Occipital lobe (tissue), 3 donors: ENCODE measurements at places on chromosomes 3 and 15.
A peak's percentile ranks its signal among the peaks of the same experiment; 100 is the strongest.

DNA sequence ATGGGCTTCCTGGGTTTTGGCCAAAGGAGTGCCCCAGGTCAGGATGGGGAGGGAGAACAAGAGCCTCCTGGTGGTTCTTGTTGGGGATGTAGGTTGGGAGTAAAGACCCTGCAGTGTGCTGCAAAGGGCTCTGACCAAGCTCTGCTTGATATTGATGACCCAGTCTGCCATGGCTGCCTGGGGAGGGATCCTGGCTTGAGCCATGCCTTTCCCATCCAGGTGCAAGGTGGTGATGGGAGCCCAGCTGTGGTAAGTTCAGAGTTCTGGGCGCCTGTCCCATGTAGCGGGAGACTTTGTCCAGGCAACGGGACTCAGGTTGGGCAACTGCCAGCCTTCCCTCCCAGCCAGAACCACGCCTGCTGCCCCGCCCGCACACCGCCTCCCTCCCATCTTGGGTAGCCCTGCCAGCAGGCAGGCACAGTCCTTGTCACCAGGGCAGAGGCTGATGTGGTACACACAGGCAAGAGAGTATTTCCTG is 2.6 kb downstream of the GNAI2 start:
- peak; percentile 68 for DNase-seq

DNA sequence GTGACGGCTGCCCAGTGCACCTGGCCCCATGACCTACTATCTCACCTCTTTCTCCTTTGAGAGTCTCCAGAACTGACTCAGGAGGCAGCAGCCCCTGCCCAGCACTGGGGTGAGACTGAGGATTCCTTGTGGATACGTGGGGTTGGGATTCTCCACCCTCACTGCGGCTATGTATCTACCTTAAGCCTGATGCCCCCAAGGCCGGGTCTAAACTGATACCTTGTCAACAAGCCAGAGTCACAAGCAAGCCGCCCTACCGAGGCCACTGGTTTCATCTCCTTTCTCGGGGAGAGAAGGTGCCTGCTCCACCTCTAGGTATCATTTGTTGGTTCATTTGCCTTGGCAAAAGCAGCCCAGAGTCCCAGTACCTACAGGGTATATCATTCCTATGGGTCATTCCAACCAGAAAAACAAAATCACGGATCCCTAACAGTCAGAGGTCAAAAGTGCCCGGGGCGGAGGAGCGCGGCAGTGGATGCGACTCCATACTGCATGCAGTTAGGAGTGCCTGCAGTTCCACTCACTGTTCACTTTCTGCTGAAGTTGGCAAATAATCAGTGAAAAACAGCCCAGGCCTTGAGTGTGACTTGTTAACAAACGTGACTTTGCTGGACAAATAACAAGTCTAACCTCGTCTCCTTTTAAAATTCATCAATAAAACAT is 47.5 kb downstream of the ABTB1 start:
- no peak for DNase-seq

DNA sequence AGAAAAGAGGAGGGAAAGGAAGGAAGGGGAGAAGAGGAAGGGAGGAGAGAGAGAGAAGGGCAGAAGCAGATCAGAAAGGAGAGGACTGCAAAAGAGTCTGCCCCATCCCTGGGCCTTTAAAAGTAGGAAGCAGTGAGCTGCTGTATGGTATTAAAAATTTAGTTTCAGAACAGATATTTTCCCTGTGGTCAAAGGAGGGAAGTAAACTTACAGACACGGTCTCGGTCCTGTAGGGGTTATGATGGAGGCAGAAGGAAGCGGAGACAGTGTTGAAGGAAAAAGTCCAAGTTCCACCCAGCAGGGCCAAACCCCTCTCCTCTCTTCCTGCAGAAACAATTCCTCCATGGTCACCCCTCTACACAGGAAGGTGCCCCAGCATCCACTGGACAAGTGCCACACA is 122.0 kb upstream of the PROK2 start:
- DNase-seq, result no peak

DNA sequence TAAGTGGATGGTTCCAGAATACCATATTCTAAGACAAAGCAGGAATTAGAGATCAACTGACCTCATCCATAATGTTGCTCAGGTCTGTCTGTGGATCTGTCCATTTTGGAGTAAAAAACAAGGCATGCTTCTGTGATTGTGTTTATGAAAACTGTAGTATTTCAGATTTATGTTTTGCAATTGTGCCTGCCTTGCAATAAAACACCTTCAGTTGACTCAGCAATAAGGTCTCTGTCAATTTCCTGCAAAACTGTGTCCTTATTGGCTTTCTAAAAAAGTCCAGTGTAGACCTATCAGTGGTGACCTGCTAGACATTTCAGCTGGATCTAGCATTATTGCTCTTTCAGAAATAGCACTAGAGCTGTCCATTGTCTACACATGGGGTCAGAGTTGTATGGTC is 409.5 kb upstream of the AZI2 start:
- DNase-seq, result no peak

GRCh38 chr3:183265157-183265642 is 12.1 kb downstream of the B3GNT5 start:
- DNase-seq, result no peak

- peak; percentile 34 for DNase-seq
Observed at GRCh38 chr3:158434412-158435038, 136.5 kb upstream of the MLF1 start.

GRCh38 chr3:184765730-184766074 is 46.3 kb upstream of the VPS8 start:
- no peak for DNase-seq

GRCh38 chr3:50581459-50581842 is 12.1 kb downstream of the HEMK1 start:
- DNase-seq, result no peak

GRCh38 chr3:42080453-42080872 is 10.7 kb upstream of the TRAK1 start:
- DNase-seq, result peak; percentile 14

GRCh38 chr3:28118087-28118486 is 123.3 kb upstream of the CMC1 start:
- DNase-seq, result no peak

- no peak for DNase-seq
Observed at GRCh38 chr3:163891771-163892170, 1186.5 kb downstream of the SI start.

DNA sequence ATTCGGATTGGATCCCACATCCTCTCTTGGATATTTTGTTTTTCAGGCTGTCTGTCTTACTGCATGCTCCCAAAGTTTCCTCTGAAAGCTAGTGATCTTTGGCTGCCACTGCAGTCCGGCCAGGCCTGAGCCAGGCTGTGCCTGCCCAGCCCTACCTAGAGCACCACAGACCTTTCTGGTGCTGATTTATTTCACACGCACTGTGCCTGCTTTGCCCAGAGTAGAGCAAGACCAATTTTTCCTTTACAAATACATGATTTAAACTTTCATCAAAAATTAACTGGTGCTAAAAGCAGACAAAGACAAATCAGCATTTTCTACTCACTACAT is 28.0 kb upstream of the NDUFB4 start:
- no peak for DNase-seq

- DNase-seq, result no peak
Observed at GRCh38 chr3:66439666-66440344, 61.0 kb downstream of the LRIG1 start.
